ENCODE measurements at places on chromosomes 12 and 14. TPM values are rescaled to one million over a fixed set of nuclear protein-coding genes. Genes with fewer than 3 reads are reported as not detected.

DNA sequence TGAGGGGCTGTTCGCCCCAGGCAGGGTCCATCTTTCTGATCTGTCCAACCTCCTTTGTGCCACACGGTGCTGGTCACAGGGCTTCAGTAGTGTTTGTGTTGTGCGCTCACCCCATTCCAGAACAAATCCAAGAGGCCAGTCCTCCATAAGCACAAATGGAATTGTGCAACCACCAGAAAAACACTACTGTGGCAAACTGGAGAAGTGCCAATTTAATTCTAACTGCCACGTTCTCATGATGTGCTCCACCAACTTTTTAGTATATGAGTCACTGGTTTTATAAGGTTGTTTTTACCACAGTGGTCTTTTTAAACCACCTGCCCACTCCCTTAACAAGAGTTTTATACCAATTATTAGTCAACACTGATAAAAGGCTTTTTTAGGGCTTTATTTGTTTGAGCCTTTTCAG, 380.2 kb downstream of the NAV3 start:
- H3K36me3 ChIP-seq = peaks cover 11% of the 10 kb centered on the region
- no peaks in the 10 kb centered on the region for H3K4me1 ChIP-seq
- DNase-seq = no peak
- H3K4me3 ChIP-seq = no peak overlapping the region
- no peak overlapping the region for H3K27ac ChIP-seq

GRCh38 chr12:57063991-57064685, 14.2 kb upstream of the MYO1A start:
- H3K27ac ChIP-seq = no peak overlapping the region
- no peak for DNase-seq
- H3K4me1 ChIP-seq = peaks cover under 1% of the 10 kb centered on the region
- no peaks in the 10 kb centered on the region for H3K36me3 ChIP-seq

- no peak overlapping the region for H3K27ac ChIP-seq
- DNase-seq = no peak
- H3K36me3 ChIP-seq = no peaks in the 10 kb centered on the region
- H3K27me3 ChIP-seq = peaks cover 4% of the 10 kb centered on the region
Observed at GRCh38 chr12:65640489-65640901, 183.8 kb upstream of the HMGA2 start.

- DNase-seq = no peak
- H3K4me3 ChIP-seq = no peak overlapping the region
- no peaks in the 10 kb centered on the region for H3K36me3 ChIP-seq
- no peaks in the 10 kb centered on the region for H3K4me1 ChIP-seq
- no peak overlapping the region for H3K27ac ChIP-seq
Observed at GRCh38 chr12:27206801-27207502, 37.1 kb upstream of the STK38L start.

- no peaks in the 10 kb centered on the region for H3K27me3 ChIP-seq
- no peak overlapping the region for H3K27ac ChIP-seq
- H3K4me3 ChIP-seq = no peak overlapping the region
Observed at GRCh38 chr12:48986720-48987291, 8.7 kb downstream of the WNT1 start.

DNA sequence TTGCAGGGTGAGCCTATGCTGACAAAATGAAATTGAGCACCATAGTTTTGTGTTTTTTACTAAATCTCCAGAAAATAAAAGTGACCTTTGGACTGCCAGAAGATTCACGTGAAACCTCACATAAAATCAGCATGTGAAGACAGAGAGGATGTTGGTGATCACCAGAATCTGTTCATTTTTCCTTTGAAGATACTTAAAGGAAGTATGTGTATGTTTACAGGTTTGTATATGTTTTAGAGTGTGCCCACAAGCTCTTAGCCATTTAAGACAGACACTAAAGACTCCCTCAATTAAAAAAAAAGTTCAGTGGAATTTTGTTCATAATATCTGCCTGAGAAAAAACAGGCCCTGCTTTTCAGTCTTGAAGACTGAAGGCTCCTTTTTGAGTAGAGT, 25.9 kb downstream of the DDX47 start:
- H3K4me3 ChIP-seq = no peak overlapping the region
- H3K4me1 ChIP-seq = no peaks in the 10 kb centered on the region
- no peak for DNase-seq

- no peaks in the 10 kb centered on the region for H3K36me3 ChIP-seq
- DNase-seq = no peak
- no peak overlapping the region for H3K27ac ChIP-seq
Observed at GRCh38 chr12:81888106-81888740, 129.1 kb upstream of the PPFIA2 start.

DNA sequence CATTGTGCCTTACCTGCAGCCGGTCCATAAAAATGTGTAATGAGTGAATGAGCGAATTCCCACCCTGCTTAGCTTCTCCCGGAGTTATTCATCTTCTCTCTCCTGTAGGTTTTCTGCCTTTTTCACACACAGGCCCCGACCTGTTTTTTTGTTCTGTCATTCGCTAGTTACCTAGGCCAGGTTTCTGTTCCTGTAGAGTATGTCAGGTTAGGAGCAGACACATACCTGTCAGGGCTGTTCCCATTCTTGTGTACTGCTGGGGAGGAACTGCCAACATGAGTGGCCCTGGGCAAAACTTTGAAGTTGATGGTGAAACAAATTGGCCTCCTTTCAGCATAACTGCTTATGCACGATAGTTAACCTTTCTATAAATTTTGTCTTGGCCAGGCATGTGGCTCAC, 140.1 kb downstream of the SYNE2 start:
- H3K27ac ChIP-seq = no peak overlapping the region
- no peak overlapping the region for H3K4me3 ChIP-seq
- no peaks in the 10 kb centered on the region for H3K36me3 ChIP-seq
- H3K27me3 ChIP-seq = no peaks in the 10 kb centered on the region
- H3K4me1 ChIP-seq = no peaks in the 10 kb centered on the region

DNA sequence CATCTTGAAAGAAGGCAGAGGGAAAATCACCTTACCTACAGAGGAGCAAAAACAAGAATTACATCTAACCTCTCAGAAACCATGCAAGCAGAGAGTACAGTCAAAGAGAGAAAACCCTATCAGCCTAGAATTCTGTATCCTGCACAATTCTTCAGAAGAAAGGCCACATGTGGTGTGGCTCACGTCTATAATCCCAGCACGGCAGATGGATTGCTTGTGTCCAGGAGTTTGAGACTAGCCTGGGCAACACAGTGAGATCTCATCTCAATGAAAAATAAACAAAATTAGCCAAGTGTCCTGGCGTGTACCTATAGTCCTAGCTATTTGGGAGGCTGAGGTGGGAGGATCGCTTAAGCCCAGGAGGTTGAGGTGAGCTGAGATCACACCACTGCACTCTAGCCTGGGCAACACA, 48.2 kb downstream of the ATF7 start:
- H3K4me1 ChIP-seq = peaks cover 5% of the 10 kb centered on the region
- no peaks in the 10 kb centered on the region for H3K36me3 ChIP-seq
- no peak for DNase-seq
- no peaks in the 10 kb centered on the region for H3K27me3 ChIP-seq
- no peak overlapping the region for H3K4me3 ChIP-seq

CLEC14A gene
- total RNA-seq = 61.8 TPM

TMTC2 gene
- total RNA-seq = 22.7 TPM

RASSF9 gene
- total RNA-seq = 3.6 TPM

Data from tibial nerve (tissue), 4 donors.